ENCODE measurements at places on chromosomes 7 and 10.

DNA sequence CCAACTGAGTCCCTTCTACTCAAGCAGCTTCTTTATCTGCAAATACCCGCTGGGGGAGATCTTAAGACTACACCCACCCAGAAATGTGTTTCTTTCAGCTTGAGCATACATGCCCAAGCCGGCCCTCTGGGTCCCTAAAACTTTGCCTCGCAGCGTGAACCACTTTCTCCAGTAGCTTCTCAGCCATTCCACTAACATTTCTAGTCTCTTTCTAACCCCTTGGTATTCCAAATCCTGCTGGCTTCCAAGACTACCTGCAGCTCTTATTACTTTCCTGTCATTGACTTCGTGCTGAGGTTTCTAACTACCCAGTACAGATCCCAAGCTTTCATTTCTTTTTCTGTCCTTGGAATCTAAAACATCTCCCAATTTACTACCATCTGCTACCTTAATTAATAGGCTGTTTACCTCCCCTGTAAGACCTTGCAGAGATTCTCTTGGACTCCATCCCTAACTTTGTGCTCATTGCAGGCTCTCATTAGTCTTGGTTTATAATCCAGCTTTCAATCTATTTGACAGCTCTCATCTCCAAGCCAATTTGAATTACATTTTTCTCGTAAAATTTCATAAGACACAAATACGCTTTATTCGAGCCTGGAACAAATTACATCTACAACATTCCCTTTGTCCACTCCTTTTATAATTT, 153.6 kb downstream of the FGFR2 start:
- no peak for DNase-seq

- DNase-seq, result no peak
Observed at GRCh38 chr7:12239806-12240205, 28.7 kb downstream of the TMEM106B start.

- no peak for DNase-seq
Observed at GRCh38 chr7:93055543-93056107, 62.2 kb downstream of the SAMD9 start.

DNA sequence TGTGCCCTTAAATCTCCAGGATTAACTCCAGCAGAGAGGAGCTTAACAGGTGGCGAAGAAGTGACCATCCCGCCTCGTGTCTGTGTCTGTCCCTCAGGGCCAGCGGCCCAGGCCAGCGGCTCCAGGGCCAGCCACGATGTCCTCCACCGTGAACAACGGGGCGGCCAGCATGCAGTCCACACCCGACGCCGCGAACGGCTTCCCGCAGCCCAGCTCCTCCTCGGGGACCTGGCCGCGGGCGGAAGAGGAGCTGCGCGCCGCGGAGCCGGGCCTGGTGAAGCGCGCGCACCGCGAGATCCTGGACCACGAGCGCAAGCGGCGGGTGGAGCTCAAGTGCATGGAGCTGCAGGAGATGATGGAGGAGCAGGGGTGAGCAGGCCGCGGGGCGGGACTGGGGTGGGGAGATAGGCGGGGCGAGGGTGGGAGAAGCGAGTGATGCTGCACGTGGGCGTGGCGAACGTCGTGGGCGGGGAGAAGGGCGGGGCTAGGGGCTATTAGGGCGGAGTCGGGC, 33.3 kb downstream of the SRRM3 start:
- peak; percentile 43 for DNase-seq

DNA sequence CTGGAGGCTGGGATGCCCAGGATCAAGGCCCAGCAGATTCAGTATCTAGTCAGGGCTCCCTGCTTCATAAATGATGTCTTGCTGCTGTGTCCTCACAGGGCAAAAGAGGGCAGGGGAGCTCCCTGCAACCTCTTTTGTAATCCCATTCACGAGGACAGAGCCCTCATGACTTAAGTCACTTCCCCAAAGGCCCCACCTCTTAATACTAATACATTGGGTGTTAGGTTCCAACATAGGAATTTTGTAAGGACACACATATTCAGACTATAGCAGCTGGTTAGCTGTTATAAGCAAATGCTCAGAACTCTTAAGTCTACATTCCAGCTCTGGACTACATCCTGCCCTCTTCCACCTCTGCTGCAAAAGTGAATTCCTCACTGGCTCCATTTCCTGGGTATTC, 63.0 kb downstream of the VOPP1 start:
- no peak for DNase-seq

GRCh38 chr10:88805361-88805760, 2.8 kb downstream of the LIPM start:
- no peak for DNase-seq

GRCh38 chr7:74283858-74284447, 5.3 kb upstream of the CLIP2 start:
- peak; percentile 24 for DNase-seq

Data from anterior cingulate cortex (tissue), 58 donors.